ENCODE measurements at places on chromosomes 16 and 17.

DNA sequence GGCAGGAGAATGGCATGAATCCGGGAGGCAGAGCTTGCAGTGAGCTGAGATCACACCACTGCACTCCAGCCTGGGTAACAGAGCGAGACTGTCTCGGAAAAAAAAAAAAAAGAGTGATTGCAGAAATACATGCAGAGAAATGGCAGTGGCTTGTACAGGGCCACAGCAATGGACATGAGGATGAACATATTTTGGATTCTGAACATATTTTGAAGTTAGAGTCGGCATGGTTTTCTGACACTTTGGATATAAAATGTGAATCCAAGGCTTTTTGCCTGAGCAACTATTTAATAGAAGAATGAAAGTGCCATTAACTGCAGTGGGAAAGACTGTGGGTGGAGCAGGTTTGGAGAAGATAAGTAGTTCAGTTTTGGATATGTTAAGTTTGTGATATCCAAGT is 35.8 kb downstream of the CPD start:
- DNase-seq: no peak

DNA sequence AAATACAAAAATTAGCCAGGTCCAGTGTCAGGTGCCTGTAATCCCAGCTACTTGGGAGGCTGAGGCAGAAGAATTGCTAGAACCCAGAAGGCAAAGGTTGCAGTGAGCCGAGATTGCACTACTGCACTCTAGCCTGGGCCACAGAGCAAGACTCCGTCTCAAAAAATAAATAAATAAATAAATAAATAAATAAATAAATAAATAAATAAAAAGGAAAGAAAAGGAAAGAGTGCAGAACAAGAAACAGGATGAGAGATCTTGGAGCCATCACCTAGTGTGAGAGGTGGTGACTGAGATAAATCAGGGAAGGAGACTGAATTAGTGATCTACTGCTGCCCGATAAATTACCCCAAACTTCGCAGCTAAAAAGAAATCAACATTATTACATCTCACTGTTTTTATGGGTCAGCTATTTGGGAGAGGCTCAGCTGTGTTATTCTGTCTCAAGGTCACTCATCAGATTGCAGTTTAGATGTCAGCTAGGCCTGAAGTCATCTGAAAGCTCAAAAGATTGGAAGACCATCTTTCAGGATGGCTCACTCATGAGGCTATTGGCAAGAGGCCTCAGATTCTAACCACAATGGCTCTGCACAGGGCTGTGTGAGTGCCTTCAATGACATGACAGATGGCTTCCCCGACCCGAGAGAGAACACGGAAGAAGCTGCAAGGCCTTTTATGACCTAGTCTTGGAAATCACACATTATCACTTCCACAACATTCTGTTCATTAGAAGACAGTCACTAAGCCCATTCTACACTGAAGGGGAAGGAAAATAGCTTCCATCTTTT is 66.4 kb downstream of the CMC2 start:
- DNase-seq: no peak

DNA sequence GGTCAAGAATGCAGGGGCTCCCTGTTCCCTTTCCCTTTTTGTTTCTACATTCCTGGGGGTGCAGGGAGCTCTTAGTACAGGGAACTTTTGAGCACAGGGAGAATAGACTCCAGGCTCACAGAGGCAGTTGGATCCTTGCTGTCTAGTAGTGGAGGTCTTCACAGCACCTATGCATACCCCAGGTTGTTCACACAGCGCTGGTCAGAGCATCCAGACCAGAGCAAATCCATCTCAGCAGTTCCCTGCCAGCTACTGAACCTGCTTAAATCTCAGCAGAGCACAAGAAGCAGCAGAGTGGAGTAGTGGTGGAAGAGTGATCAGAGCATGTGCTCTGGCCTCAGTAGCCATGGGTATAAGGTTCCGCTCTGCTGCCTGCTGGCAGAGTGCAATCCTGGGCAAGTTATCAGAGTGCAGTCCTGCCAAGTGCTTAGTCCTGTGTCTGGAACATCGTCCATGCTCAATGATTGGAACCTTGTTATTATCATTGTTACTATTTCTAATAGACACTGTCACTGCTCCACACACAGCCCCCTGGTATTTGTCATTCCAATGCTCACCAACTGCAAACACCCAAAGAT is 220.4 kb downstream of the CBLN1 start:
- DNase-seq: no peak

- DNase-seq: peak; percentile 26
Observed at GRCh38 chr17:1649844-1650501, at the start of gene RILP. TSS of gene RILP (minus strand) at chr17:1649866. CDS start at chr17:1649804, 62 bp downstream.

DNA sequence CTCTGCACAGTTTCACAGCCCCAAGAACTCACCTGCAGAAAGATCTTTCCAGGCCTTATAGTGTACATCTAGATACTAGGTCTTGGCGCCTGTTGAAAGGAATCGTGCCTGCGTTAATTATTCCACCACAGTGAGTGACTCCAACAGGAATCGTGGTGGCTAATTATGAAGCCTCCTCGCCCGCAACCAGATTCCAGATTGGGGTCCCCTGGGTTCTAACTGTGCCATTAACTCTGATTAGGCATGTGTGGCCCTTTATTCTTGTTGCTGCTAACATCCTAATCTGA is 295.3 kb upstream of the MAF start:
- DNase-seq: no peak

GRCh38 chr16:53952215-53953208 is 248.6 kb downstream of the FTO start:
- no peak for DNase-seq

DNA sequence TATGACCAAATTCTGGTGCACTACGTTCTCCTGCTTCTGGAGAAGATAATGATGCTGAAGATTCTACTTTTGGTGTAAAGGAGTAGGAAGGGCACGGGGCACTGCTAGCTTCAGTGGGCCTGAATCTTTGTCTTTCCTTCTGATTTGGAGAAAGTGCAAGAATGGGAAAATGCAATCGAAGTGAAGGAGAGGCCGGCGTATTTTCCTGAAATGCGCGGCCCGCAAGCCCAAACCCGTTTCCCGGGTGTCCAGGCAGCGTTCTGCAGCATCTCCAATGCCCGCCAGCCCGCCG is 372 bp upstream of the NDE1 start:
- DNase-seq: no peak

- DNase-seq: no peak
Observed at GRCh38 chr16:85798901-85799496, 345 bp downstream of the EMC8 start.

DNA sequence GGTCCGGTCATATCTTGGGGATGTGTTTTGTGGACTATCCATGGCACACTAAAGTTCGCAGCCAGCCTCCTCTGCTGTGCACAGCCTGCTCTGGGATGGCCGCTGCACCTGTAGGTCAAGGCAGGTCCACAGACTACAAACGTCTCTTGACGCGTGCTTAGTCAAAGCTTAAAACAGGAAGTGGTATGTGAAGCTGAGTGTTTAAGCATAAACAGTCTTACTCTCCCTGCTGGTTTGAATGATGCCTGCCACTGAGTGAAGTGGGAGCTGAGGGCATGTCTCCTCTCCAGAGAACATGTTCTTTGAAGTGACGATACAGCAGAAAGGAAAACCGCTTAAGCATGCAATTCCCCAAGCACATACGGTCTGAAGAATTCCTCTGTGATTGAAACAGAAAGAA is 365.6 kb downstream of the SLC39A11 start:
- no peak for DNase-seq
